Ecto neural progenitor cell (in vitro differentiated cells): ENCODE measurements at places on chromosomes 11 and 22.

DNA sequence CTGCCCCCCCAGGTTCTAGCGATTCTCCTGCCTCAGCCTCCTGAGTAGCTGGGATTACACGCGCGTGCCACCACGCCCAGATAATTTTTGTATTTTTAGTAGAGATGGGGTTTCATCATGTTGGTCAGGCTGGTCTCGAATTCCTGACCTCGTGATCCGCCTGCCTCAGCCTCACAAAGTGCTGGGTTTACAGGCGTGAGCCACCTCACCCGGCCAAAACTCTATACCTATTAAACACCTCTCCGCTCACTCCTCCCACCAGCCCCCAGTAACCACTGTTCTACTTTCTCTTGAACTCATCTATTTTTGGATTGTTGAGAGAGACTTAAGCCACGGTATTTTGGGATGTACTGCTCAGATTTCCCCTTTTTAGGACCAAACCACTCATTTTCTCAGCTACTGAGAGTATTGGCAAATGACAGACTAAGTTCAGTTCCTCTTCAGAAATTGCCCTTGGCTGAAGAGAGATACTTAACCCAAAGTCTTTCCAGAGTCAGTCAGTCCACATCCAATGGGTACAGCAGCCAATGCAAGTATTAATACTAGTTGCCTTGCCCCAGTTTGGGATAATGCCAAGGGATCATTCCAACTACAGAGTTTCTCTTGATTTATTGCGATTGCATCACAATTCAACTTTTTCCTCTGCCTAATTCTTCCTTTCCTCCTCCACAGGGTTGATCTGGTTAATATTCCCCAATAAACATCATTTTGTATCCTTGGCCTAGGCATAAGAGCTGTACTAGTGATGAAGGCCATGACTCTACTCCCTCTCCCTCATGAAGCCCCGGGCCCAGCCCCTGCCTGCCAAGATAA lies 36.8 kb upstream of the CSTF3 start:
- DNase-seq = no peak

DNA sequence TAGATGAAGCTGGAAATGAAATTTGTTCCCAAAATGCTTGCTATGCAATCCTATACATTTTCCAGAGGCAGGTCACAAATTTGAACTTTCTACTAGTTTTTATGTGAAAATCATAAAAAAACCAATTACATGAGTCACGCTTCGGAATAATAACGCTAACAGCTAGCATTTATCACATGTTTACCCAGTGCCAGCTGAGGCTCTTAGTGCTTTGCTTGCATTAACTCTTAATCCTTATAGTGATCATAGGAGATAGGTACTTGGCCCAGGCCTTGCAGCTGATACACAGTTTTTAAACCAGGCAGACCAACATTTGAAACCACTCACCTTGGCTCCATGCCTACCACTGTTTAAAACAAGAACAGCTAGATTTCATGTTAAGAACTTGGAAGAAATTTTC lies 131.8 kb upstream of the RAG2 start:
- no peak for DNase-seq

- no peak for DNase-seq
Observed at GRCh38 chr11:69383372-69384250, 89.7 kb downstream of the MYEOV start.

DNA sequence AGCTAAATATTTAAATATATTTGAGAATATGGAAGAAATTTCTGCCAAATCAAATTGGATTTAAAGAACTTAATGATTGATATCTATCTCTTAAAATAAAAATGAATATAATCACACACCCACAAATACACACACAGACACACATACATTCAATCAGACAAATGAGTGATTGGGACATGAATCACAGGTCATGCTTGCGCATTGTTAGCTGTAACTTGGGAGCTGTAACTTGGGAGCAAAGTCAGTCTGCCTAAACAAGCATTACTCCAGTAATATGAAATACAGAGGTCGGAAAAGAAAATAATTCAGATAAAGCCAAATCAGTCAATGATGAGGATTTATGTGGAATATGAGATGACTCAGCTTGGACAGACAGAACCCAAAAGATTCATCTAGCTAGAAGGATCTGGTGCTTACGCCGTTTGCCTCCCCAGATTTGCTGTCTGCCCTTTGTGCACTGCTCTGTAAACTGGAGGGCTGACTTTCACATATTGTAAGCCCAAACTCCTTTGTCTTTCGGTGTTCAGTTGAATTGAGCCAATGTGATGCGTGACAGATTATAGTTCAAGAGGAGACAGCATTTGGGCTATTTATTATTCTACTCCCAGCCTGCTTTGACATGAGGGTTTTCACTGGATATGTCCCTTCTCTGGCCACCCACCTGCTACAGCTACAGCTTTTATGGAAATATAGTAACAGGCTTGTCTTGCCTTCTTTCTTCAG lies 1.6 kb downstream of the OR56B1 start:
- DNase-seq = no peak

GRCh38 chr22:19667872-19668740 lies 46.2 kb upstream of the SEPTIN5 start:
- no peak for DNase-seq

DNA sequence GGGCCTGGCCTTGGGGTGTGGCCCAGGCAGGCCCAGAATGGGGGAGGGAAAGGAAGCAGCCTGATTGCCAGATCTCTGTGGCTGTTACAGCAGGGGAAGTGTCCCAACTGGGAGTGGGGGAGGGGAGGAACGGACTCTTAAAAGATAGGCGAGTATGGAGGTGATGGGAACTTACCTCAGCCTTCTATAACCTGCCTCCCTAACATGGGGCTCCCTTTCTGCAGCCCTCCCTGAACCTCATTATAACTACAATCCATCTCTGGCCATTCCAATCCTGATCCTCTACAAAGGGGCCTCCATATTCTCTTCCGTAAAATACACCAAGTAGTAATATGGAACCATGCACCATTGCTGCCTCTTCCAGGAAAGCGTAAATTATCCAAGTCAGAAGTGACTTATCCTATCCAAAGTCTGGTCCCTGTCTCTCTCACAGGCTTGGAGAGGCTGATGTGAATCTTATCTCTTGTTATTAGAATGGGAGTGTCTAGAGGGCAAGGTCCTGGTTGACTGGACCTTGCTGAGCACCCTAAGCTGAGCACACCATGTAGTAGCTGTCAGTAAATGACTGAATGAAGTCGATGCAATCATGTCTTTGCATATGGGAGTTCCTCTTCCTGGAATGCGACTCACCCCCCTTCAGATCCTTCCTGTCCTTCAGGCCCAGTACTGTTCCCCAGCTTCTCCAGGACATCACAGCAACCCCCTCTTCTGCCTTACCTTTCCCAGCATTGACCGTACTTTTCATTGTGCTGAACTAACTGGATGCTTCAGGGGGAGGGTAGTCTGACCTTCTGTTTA lies 5.9 kb downstream of the RHOG start:
- DNase-seq = no peak

DNA sequence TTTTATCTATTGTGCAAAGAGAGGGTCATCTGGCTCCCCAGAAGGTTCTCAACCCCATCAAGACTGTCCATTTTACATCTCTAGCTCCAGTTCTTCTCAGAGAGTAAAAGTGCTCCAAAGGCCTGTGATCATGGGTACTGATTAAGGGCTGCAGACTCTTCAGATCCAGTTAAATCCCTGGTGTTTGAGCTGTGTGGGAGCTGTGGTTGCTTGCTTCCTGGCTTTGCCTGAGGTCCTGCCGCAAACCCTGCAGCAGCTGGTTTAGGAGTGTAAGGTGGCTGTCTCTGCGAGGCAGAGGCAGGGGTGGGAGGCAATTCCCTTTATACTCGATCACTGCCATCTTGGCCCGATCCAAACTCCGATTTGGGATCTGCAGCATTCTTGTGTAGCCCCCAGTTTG lies 1.2 kb downstream of the MRPL17 start:
- no peak for DNase-seq

DNA sequence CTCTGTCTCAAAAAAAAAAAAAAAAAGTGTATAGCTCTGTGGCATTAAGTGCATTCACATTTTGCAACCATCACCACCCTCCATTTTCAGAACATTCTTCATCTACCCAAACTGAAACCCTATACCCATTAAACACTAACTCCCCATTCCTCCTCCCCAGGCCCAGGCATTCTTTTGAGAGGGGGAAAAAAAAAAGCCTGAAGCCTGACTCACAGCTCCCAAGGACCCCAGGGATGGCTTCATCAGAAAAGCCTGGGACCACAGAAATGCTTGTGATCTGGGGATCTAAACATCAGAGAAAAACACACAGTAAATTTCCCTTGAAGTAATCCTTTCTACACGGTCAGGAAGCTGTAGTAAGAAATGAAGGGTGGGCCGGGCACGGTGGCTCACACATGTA lies 10.7 kb upstream of the GTSE1 start:
- no peak for DNase-seq

GRCh38 chr22:20588843-20589581 lies 81.6 kb downstream of the MED15 start:
- DNase-seq = no peak

GRCh38 chr11:7165911-7166310 lies 77.1 kb downstream of the RBMXL2 start:
- DNase-seq = no peak

- DNase-seq = no peak
Observed at GRCh38 chr11:57094181-57094935, 87.4 kb upstream of the LRRC55 start.

DNA sequence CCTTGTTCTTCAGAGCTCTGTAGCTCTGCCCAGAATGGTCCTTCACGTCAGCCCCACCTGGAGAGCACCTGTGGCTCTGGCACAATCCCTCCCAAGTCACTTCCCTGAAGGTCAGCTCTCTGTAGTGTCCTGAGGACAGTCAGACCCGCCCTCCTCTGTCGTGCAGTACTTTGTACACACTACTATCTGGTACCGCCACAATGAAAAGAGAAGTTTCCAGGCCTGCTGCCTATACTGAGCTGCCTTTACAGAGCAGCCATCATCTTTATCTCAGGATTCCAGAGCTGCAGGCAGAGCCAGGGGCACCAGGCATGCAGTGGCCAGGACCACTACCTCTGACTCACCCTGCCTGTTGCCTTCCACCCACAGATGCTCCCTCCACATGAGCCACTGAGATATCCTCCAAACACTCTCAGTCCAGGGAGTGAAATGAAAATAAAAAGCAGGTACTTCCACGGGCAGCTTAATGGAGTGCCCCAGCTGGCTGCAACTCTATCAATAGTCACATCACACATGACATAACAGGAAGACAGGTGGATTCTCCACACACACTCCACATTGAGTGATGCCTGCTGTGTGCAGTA lies 7.3 kb downstream of the PACSIN2 start:
- DNase-seq = no peak

DNA sequence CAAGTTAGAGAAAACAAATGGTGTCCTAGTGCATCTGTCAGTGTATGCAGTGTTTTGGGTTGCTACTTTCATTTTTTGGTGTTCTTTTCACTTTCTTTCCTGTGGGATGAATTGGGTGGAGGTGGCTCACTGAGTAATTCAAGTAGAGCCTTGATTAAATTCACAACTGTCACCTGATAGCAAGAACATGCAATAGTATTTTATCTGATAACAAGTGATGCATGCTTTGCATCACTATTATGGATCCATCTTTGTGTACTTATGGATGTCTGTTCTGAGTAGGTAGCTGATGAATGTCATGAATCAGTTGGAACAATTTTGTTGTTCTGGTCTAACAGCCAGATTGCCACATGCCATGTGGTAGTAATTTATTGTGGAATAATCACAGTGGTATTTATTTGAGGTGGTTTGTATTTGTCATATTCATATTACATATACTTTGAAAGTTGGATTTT lies 87.5 kb downstream of the DDX10 start:
- DNase-seq = no peak

GRCh38 chr11:21825127-21825526 lies 367.8 kb upstream of the ANO5 start:
- no peak for DNase-seq

GRCh38 chr11:116335078-116335477 lies 437.7 kb downstream of the BUD13 start:
- DNase-seq = peak; percentile 11

- DNase-seq = no peak
Observed at GRCh38 chr11:61071208-61071681, 31.0 kb upstream of the CD5 start.

- no peak for DNase-seq
Observed at GRCh38 chr22:35051013-35051535, 14.9 kb upstream of the ISX start.

DNA sequence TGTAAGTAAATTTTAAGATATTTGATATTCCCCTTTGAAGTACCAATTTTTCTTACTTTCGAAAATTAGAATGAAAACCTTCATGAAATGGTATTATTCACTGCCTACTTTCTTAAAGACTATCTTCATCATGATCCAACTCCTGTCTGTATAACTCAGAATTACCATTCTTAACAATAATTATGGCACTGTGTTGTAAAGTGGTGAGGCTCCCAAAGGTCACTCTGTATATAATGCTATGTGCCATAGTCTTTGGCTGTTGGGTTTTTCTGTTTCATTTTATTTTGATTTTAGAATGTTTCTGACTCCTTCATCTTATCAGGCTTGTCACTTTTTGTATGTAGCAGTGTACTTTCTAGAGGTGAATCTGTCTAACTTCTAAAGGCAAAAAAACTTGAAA lies 52.4 kb downstream of the MAML2 start:
- no peak for DNase-seq

GRCh38 chr11:115581871-115582639 lies 77.8 kb upstream of the CADM1 start:
- no peak for DNase-seq

GRCh38 chr22:45972091-45972888 lies 4.7 kb downstream of the WNT7B start:
- peak; percentile 65 for DNase-seq
